ENCODE measurements at places on chromosomes 11 and 22.

DNA sequence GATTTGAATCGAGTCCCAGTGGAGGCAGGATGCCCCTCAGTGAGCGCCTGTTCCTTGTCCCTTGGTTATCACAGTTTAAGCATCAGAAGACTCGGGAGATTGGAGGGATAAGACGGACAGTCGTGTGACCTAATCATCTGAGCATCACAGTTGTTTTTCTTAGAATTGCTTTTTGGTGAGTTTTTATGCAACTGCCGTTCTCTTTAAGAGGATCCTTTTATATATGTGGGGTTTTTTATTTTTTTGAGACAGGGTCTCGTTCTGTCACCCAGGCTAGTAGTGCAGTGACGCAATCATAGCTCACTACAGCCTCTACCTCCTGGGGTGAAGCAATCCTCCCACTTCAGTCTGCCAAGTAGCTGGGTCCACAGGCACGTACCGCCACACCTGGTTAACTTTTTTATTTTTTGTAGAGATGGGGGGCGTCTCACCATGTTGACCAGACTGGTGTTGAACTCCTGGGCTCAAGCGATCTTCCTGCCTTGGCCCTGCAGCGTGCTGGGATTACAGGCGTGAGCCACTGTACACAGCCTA is 16.5 kb downstream of the NUP50 start:
- no peak for DNase-seq

DNA sequence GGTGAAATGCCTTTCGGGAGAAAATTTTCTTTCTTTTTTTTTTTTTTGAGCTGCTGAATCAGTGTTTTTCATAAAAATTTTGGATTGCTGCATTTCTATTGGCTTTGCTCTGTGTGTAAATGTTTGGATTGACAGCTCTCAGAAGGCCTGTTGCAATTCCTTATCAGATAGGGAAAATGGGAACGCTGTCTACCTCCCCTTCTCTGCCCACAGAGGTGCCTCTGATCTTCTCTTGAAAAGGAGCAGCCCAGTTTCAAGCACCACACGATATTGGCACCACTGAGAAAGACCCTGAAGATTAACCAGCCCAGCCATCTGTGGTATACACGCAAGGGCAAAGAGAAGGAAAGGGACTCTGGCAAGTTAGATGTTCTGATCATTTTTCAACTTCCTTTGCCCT is 1272.2 kb downstream of the LRRC4C start:
- DNase-seq, result no peak

- DNase-seq, result no peak
Observed at GRCh38 chr11:103923451-103923931, 112.9 kb upstream of the DDI1 start.

DNA sequence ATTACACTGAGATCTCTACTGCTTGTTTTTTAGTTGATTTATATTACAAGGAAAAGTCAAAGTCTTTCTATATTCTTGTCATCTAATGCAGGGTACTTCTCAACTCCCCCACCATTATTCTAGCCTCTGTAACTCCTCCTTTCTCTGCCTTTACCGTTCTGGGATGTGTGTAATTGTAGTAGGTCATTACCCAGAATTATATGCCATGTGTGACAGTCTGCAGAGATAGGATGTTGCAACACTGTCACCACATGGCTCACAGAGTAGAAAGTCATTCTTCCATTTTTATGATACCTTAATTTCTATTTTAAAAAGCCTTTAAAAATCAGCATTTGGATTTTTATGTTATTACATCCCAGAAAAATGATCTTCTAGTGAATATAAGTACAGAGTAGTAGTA is 32.7 kb downstream of the ZNF143 start:
- no peak for DNase-seq

- DNase-seq, result peak; percentile 42
Observed at GRCh38 chr22:22616636-22617035, 27.8 kb upstream of the GGTLC2 start.

DNA sequence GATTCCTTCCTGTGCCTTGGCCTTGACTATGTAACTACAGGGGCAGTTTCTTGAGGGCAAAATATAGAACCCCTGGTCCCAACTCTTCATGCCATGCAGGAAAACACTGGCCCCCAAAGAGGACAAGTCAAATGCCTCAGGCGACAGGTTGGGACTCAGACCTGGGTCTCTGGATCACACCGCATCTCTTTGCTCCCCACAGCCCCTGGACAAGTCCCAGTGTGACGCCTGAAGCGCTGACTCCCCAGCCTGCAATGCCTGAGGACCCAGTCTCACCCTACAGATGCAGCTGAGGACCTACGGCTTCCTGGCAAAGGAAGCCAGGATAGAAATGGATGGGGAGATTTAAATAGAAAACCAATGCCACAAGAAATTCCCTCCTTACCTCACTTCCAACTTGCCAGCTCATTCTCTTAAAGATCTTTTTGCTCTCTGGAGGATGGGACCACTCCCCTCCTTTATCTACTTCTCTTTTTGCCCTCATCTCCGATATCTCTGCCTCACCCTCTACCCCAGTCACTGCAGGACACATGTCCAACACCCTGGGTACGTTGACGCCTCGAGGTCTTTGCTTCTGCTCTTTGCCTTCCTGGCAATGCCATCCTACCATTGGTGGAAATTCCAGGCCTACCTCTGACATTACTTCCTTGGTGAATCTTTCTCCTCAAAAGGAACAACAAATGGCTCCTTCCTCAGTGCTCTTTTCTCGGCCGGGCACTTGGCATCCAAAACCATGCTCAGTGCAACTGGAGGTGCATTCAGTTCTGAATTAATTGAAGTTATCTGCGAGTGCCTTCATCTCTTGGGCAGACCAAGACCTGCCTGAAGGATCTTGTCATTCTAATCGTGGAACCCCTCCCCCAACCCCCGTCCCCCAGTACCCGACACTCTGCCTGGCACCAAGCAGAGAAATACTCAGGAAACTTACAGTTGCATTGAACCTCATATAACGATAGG is 2.0 kb upstream of the PRDM11 start:
- DNase-seq, result no peak

DNA sequence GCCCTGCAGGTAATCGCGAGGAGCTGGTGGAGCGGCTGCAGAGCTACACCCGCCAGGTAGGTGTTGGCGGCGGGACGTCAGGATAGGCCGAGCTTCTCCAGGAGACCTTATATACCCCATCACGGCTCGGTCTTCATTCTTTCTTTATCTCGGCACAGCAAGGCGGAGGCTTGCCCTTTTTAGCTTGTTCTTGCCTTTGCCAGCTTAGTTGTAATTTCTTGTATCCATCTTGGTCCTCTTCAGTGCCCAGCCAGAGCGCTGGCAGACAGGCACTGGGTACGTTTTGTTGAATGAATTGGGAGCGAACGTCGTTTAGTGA is 459 bp downstream of the SF3B2 start:
- no peak for DNase-seq

DNA sequence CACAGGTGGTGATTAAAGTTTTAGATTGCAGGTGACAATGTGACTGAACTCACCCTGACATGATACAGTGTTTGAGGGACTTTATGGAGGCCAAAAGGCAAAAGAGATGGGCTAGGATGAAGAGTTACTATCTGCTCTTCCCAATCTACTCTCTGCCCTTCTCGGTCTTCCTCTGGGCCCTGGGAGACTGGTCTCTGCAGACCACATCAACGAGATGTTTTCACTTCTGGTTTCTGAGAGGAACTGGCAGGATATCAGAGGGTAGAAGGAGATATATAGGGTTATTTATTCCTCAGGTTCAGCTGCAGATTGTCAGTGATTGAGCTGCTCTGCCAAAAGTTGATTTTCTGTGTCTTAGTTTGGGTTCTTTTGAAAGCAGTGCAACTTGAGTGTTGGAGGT is 32.4 kb upstream of the CD44 start:
- DNase-seq, result no peak

DNA sequence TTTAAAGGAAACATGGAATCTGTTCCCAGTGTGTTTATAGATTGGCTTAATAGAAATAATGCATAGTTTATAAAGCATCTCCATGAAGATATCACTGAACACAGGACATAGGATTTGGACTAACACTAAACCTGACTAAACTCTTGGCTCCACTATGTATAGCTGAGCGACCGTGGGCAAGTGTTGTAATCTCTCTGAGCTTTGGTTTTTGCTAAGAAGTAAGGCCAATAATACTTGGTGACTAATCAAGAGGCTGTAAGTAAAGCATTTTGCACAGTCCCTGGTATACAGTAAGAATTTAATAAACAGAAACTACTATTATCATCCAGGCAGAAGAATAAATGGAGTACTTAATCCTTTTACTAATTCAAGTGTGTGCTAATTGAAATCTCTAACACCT is 125.5 kb upstream of the MTMR2 start:
- no peak for DNase-seq

- DNase-seq, result no peak
Observed at GRCh38 chr11:95723361-95723942, 66.1 kb downstream of the FAM76B start.

DNA sequence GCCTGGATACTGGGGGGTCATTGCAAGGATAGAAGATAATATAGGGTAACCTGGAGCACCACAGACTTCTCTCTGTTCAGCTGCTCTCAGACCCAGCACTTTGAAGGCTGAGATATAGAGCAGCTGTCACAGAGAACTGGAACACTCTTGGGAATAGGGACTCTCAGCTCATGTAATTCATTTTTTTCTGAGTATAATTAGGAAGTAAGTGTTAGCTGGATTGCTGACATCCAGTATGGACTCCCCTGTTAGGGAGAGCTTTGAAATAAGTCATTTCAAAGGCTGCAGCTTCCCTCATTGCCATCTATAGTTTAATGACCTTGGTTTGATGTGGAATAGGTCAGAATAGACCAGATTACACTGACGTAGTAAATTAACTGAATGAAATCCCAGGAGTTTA is 120.8 kb upstream of the POU2AF2 start:
- DNase-seq, result no peak

DNA sequence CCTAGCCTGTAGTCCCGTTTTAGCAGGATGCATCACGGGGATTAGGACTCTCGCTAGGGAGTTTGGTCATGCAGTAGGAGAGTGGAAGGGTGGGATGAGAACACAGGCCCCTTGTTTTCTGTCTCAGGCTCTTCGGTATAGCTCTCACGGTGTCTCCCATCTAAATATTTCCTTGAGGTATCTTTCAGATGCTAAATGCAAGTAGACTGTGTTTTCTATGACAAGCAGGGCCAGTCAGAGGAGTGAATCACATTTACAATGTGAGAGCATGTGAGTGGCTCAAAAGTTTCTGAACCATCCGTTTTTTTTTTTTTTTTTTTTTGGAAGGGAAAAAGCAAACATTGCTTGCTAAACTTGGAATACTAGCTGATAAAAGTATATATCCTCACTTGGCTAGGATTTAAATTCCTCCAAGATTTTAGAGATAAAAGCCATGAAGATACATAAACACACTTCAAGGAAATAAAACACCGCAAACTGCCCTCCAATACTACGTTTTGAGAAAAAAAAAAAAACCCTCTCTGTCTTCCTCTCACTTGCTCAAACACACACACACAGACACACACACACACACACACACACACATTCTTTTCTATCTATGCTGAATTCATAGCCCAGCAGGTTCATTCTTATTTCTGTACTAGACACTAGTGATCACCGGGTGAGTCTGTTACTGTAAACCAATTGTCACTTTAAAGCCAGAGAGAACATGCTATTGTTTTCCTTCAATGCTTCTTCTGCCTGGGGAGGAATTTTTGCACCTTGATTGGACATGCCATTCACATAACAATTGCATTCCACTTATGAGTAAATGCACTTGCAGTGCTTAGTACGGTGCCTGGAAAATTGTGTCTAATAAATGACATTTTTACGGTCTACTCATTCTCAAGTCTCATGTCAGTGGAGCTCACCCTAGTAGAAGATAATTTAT is 224.6 kb upstream of the CCDC90B start:
- no peak for DNase-seq

DNA sequence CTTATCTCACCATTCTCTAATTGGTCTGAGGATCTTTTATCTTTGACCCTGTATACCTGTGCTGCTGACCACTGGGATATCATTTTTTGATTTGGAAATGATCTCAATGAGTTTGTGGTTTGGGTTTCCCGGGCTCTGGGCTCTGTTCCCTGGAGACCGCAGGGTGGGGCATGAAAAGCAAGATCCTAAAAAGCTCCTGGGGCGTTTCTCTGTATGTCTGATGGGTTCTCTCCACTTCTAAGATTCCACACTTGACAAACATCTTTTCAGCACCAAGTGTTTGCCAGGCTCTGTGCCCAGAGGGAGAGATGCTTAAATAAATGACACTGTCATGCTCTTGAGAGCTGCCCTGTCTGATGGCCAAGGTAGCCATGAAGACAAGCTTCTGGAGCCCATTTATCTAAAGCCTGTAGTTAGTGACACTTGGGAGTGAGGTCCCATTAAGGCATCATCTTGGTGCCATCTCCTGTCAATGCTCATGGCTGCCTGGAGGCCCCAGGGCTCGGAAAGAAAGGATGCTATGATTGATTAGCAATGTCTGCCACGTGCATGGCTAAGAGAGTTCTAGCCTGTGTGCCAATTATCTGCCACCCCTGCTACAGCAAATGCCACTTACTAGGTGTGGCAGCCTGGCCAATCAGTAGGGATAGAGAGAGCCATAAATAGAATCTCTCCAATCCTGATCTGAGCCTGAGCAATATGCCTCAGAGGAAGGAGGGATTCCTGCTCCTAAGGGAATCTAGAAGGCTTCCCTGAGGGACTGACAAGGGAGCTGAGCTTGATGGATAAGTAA is 531.6 kb downstream of the MN1 start:
- DNase-seq, result no peak

DNA sequence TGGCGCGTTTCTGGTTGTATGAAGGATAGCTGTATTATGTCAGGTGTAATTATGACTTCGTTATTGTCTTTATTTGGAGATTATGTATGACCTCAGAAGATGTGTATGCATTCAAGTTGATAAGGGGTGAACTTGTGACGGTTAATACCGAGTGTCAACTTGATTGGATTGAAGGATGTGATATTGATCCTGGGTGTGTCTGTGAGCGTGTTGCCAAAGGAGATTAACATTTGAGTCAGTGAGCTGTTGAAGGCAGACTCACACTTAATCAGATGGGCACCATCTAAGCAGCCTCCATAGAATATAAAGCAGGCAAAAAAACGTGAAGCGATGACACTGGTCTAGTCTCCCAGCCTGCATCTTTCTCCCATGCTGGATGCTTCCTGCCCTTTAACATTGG is 15.3 kb upstream of the CD82 start:
- DNase-seq, result no peak

- DNase-seq, result no peak
Observed at GRCh38 chr11:110235966-110236365, 60.4 kb downstream of the RDX start.

DNA sequence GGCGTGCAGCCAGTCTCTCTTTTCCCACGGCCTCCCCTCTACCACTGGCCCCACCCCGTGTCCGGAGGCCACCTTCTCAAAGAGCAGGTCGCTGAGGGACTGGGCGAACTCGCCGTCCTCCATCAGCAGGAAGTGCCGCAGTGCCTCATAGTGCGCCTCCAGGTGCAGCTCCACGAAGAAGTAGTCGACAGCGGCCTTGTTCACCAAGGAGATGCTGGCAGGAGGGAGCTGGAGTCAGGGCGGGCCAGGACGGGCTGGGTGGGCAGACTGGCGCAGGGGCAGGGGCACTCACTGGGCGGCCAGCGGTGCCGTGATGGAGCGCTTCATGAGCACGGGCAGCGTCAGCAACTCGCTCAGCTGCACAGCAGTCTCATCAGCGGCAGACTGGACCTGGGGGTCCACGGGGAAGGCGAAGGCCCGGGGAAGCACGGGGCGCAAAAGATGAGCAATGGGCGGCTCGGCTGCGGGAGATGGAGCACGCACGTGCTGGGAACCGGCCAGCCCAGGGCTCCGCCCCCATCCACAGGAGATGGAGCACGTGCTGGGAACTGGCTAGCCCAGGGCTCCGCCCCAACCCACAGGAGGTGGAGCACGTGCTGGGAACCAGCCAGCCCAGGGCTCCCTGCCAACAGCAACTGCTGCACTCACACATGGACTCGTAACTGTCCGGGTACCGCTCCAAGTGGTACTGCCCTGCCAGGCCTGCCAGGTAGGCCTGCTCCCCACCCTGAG is 18.4 kb downstream of the SELENOO start:
- no peak for DNase-seq

GRCh38 chr22:50469377-50470305 is 5.2 kb downstream of the SBF1 start:
- peak; percentile 90 for DNase-seq
